GM06990 (cell line): ENCODE measurements at places on chromosomes 1 and 21.

GRCh38 chr1:41614818-41615217 is 130.3 kb upstream of the EDN2 start:
- DNase-seq: no peak

- no peak for DNase-seq
Measured at GRCh38 chr1:111466480-111466879, 7.3 kb upstream of the C1orf162 start.

DNA sequence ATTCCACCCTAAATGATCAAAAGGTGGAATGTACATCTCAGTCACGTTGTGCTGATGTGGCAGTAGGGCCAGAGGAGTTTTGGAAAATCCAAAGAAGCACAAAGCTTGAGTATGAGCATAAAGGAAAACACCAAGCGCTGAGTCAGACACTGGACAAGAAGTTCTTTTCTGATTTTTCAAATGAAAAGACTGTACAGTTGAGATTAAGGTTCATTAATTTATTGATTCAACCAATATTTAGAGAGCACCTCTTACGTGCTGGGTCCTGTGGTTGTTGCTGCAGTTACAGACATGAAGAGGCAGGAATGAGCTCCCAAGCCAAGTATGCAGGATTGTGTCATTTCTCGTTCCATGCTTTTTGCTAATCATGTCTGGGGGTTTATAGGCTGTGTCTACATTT is 28.9 kb upstream of the APP start:
- no peak for DNase-seq

DNA sequence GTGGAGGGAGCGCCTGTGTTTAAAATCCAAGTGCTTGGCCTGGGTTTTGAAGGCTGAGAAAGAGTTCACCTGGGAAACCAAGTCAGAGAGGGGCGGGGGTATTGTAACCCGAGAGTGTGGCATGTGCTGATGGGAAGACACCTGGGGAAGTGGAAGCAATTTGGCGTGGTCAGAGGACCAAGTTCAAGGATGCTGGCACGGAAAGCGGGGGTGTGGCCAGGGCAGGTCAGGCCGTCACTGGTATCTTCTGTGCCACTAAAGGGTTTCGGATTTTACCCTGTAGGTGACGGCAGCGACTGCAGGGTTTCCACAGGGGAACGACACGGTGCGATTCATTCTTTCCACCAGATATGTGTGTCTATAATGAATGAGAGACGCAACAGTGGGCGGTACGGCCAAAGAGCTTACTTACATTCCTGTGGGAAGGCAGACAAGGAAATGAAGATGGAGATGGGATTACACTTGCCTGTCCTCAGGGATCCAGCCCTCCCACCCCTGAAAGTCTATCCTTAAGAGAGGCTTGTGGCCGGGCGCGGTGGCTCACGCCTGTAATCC is 31.3 kb downstream of the CA6 start:
- no peak for DNase-seq

DNA sequence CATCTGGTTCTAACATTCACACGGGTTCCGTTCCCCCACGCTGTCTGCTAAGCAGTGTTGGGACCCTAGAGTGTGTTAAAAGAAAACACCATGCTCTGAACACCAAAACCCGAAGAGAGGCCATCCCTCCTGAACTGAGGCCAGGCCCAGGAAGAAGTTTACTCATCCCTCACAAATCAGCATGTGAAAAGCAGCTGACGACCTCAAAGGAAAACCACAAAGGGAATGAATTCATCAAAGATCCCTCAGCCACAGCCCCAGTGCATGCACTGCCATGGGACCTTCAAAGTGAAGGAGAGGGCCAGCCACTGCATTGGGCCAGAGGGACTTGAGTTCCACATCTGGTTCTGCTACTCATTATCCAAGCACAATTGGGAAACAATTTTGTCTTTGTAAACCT is 7.0 kb upstream of the PSEN2 start:
- DNase-seq: no peak

DNA sequence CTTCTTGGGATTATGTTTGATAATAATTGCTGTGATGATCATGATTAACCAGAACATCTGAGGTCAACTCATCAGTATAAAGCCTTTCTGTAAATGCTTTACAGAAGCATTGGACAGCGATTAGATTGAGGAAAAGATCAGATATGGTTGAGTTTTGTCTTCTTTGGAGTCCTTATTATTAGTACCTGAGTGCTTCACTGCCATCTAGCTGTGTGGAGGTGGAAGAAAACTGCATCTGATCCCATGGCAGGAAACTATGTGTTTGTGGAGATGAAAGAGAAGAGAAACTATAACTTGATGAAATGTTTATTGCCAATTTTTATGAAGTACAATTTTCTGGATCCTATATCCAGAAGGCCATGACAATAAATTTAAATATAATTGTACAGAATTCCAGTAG is 11.4 kb downstream of the FLG2 start:
- no peak for DNase-seq

GRCh38 chr21:42648606-42649005 is 4.8 kb upstream of the PDE9A start:
- DNase-seq: no peak

- DNase-seq: no peak
Measured at GRCh38 chr1:189775343-189775742, 702.3 kb downstream of the BRINP3 start.

GRCh38 chr21:35932232-35932911 is 128.0 kb downstream of the SETD4 start:
- DNase-seq: peak; percentile 37

DNA sequence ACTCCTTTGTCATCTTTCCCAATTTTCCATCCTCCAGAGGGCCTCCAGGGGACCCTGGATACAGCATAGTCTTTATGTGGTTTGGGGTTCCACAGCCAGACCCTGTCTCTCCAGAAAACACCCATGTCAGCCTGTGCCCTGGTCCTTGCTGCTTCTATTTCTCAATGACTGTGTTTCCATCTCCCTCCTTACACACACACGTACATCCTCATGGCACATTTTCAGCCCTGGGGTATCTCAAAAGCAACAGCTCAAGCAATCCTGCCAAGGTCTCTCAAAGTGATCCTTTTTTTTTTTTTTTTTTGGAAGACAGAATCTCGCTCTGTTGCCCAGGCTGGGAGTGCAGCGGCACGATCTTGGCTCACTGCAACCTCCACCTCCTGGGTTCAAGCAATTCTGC is 22.3 kb downstream of the QSOX1 start:
- no peak for DNase-seq

DNA sequence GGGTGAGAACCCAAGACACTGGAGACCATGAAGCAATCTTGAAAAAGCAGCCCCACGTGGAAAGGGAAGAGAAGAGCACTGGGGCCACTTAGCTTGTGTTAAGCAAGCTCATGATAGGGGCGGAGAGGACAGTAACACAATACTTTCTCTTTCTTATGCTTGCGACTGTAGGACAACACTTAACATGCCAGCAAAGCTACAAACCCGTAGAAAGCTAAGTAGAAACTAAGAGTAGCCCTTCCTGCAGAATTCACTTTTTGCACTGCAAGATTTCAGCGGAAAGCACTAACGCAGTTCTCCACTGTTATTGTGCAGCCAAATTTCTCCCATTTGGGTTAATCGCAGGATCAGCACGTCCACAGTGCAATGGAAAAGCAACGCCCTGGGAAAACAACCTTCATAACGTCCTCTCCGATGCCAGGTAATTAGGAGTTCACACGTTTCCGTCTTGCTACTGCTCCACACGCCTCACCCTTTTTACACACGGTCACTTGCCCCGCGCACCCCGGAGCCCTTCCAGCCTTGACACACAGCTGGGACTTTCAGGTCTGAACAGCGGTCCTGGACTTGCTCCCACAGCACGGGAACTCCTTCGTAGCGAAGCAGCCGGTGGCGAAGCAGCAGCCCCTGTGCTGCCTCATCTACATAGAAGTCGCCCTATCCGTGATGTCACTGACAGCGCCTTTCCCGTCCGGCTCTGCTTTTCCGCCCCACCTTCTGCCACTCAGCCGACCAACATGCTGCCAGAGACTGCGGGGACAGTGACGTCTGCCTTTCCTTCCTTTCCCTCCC is 148.6 kb downstream of the PPIAL4G start:
- DNase-seq: peak; percentile 90

- peak; percentile 35 for DNase-seq
Measured at GRCh38 chr1:185439727-185440415, 122.8 kb upstream of the IVNS1ABP start.

DNA sequence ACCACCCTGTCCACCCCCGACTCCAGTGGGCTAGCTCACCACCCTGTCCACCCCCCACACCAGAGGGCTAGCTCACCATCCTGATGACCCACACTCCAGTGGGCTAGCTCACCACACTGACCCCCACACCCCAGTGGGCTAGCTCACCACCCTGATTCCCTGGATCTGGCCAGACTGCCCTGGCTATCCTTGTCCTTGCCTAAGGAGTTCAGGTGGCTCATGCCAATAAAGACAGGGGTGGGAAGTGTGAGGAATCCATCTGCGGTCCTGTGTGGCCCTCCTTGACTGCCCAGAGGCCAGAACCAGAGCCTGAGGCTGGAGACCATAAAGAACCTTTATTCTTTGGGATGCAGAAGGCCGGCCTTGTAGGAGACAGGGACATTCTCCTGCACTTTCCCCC is 3.6 kb downstream of the PADI1 start:
- no peak for DNase-seq

- no peak for DNase-seq
Measured at GRCh38 chr1:204464187-204464631, 30.4 kb downstream of the PIK3C2B start.

DNA sequence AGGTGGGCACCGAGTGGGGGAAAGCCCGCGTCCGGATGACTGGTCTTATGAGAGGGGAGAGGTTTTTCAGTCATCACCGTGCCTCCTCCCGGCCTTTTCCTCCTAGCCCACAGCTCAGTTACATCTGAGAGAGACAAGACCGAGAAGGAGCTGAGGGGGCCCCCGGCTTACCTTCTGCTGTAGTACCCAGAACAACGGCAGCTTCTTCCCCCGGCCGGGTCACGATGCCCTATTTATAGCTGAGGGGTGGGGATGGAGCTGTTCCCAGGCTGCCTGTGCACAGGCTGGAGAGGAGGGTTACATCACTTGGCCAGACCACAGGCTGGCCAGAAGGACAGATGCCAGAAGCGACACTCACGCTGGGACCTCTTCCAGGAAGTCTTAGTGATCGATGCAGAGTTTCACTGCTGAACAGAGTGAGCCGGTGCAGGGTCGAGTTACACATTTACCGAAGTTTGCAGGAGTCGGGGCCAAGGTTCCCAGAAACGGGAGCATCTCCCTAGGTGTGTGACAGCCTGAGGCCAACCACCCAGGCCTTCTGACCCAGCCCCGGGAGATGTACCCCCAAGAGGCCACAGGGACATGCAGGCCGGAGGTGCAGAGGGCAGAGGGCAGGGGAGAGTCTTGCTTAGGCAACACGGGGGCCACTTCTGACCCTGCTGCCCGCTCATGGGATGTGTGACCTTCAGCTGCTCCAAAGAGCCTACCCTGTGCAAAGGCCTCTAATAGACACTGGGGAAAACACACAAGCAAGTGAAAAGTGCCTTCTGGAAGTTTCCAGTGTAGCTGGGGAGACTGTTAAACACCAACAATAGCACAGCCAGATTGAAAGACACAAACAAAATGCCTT is at the start of gene AGT:
AGT (minus strand) TSS at position 208 of the 850 bp plus-strand sequence. CDS start 3,299 bp downstream, outside the sequence.
- no peak for DNase-seq

DNA sequence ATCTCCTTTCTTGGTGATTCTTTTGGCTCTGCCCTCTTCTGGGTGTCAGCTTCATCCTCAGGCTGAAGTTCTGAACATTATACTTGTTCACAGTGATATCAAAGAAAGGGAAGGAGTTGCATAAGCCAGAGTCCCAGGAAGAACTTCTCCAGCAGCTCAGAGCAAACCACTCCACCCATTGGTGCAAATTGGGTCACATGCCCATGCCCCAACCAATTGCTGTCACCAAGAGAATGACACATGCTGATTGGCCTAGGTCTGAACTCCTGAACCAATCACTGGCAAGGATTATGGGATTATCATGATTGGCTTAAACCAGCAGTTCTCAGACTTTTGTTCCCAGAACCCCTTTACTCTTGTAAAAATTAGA is 256.5 kb upstream of the TMEM51 start:
- no peak for DNase-seq

- DNase-seq: no peak
Measured at GRCh38 chr1:113197719-113198330, 124.8 kb downstream of the LRIG2 start.

DNA sequence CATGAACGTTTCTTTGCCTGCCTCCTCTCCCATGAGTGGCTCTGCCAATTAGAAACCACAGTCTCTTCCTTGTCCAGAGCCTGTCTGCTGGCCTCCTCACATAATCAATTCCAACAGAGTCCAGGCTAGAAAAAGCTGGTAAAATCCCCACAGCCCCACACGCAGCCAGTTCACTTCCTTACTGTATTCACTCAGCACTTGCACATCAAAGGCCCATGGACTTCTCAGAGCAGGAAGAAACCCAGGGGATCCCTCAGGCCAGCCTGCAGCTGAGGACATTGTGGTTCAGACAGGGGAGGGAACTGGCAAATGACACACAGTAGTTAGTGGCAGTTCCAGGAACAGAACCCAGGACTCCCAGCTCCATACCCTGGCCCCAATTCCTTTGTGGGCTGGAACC is 171.6 kb upstream of the EDN2 start:
- DNase-seq: no peak

GRCh38 chr1:15525050-15526020 is 1.3 kb upstream of the DNAJC16 start:
- DNase-seq: no peak

DNA sequence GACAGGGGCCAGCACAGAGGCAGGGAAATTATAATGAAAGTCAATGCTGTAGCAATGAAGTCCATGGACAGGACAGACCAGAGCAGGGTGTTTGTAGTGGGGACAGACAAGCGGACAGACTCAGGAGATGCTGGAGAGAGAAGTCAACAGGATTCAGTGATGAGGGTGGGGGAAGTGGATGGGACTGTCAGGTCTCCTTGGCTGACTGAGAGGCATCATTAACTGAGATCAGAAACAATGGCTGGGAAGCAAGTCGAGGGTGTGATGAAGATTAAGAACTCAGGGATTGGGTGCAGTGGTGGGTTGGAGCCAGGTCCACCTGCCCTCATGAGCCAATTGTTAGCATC is 25.5 kb downstream of the CD58 start:
- no peak for DNase-seq

DNA sequence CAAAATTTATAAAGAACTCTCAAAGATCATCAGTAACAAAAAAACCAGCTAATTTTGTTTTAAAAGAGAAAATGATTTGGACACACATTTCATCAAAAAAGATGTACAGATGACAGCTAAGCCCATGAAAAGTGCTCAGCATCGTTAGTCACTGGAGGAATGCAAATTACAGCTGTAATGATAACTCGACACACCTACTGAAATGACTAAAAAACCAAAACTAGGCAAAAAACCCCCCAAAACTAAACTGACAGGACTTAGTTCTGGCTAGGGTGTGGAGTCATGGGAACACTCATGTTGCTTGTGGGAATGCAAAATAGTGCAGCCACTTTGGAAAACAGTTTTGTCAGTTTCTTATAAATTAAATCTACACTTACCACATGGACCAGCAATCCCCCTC is 59.5 kb downstream of the CNIH3 start:
- no peak for DNase-seq

GRCh38 chr1:17488995-17489767 is 49.7 kb upstream of the RCC2 start:
- no peak for DNase-seq

DNA sequence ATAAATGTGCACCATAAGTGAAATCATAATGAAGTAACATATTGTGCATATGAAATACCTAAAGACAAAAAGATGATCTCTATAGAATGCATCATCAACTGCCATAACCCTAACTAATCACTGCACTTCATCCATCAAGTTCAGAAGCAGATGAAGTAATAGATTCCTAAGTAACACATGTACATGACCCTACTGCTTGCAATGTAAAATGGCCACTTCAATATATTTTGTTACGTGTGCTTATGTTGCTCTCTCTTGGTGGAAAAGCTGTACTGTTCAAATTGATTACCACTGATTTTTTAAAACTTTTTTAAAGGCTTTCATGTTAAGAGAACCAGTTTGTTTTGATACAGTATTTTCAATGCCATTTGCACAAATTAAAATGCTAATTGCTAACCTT is 141.8 kb downstream of the TTLL7 start:
- DNase-seq: no peak
